ENCODE measurements at places on chromosomes 2 and 18.

- no peak for DNase-seq
Observed at GRCh38 chr2:122100346-122100745, 344.9 kb downstream of the TSN start.

- no peak for DNase-seq
Observed at GRCh38 chr2:2455151-2455550, 124.1 kb upstream of the MYT1L start.

- peak; percentile 15 for DNase-seq
Observed at GRCh38 chr2:225177098-225177497, 134.8 kb upstream of the DOCK10 start.

- DNase-seq = no peak
Observed at GRCh38 chr2:73074110-73075069, 2.9 kb upstream of the SFXN5 start.

GRCh38 chr2:189370719-189371118 is 70.6 kb upstream of the WDR75 start:
- no peak for DNase-seq

DNA sequence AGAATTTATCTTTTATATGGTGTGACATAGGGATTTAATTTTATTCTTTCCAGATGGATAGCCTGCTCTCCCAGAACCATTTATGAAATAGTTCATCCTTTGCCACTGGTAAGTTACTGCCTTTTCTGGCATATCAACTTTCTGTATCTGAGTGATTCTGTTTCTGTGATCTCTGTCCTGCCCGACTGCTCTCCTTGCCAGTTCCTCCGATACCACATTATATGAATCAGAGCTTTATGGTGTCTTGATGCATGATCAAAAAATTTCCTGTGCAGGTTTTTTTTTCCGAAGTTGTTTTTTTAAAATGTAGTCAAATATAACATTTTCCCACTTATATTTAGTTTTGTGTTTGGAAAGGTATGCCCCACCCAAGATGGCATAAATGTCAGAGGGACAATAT is 242.5 kb downstream of the CYP26B1 start:
- DNase-seq = no peak

GRCh38 chr2:230824406-230824978 is 40.2 kb upstream of the ITM2C start:
- DNase-seq = peak; percentile 91

- no peak for DNase-seq
Observed at GRCh38 chr2:108382196-108382595, 4.4 kb downstream of the SULT1C4 start.

DNA sequence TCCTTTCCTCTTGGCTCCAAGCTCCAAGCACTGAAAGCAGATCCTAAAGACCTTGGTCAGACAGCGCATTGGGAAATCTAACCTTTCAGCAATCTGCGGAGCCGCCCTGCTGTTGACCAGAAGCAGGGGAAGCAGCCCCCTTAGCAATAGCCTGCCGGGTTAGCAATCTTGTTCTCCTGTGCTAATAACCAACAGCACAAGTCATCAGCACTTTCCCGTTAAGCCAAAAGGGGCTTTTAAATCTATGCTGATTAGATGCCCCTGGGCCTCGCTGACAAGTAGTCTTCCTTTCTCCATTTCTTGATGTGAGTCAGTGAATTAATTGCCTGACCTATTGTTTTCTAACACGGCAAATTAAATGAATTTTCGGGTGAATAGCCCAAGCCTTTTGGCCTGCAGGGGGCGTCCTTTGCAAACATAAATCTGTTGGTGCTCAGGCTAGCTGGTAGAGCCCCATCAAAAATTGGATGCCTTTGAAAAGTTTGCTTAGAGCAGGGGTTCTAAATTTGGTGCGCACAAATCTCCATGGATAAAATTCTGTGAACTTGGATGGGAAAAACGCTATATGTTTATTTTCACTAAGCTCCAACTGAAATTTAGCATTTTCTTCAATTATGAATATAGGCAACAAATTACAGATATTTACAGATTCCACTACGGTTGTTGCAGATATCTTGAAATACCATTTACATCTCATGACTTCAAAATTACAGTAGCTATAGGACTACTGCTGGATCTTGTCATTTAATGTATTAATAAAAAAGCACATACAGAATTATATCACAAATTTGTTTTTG is 24.6 kb downstream of the MAIP1 start:
- DNase-seq = peak; percentile 83

DNA sequence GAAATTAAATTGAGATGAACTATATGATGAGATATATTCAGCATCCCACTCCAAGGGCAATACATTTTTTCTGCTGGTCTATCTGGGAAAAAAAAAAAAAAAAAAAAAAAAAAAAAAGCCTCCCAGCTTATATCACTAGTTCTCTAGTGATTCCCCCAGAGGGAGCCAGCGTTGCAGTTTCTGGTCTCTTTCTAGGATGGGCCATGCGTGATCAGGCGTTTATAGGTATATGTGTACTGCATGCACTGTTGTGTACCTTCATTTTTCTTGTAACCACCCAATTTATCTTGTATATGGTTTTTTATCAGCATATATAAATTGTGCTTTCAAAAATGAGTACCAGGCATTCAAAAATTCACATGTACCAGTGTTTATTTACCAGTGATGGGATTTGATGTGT is 35.1 kb downstream of the DCDC2C start:
- peak; percentile 85 for DNase-seq

GRCh38 chr18:29823671-29824070 is 1218.9 kb downstream of the DSC3 start:
- no peak for DNase-seq

DNA sequence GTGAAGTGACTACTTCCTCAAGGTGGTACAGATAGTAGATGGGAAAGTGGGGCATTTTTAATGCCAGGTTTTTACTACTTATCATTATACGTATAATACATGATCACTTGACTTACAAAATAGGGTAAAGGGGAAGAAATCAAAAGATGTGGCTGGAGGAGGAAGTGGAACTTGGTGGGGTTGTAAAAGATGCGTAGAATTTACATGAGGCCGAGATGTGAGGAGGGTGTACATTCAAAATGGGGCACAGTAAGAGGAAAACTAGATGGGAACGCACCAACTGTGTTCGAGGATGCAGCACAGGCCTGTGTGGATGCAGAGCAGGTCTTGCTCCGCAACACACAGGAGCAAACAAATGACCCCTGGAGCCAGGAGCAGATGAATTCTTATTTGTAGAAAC is 403.3 kb downstream of the TXNL1 start:
- DNase-seq = no peak

DNA sequence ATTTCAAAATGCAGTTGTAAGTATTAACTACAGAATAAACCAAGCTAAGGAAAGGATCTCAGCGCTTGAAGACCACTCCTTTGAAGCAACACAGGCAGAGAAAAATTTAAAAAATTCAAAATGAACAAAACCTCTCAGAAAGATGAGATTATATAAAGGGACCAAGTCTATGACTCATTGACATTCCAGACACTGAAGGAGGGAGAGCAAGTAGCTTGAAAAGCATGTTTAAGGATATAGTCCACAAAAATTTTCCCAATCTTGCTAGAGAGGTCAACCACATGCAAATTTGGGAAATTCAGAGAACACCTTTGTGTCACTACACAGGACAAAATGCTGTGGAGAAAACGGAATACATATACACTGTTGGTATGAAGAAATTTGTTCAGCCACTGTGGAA is 112.6 kb upstream of the MC4R start:
- DNase-seq = no peak

DNA sequence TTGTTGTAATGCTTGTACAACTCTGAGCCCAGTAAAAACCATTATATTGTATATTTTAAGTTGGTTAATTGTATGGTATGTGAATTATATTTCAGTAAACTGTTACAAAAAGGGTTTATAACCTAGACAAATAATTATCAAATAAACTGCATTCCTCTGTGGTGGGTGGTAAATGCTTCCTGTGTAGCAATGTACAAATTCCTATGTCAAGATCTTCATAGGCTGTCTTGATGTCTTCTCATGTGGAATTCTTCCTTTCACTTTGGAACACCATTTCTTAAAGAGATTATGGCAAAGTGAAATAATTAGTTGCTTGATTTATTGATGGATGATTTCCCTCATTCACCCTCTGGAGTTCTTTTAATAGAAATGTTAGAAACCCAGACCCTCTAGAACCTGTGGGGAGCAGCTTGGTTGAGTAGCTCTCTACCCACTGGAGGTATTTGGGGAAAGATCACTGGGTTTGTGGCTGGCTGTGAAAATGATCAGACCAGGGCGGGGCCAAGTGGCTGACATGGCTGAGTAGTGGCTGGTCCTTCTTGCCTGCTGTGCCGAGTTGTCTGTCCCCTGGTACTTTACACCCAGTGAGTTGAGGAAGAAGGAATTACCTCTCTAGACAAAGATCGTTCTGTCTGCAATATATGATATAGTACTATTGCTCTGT is 22.4 kb upstream of the MGAT5 start:
- peak; percentile 11 for DNase-seq

GRCh38 chr2:134458950-134459349 is 205.1 kb downstream of the MGAT5 start:
- DNase-seq = no peak

DNA sequence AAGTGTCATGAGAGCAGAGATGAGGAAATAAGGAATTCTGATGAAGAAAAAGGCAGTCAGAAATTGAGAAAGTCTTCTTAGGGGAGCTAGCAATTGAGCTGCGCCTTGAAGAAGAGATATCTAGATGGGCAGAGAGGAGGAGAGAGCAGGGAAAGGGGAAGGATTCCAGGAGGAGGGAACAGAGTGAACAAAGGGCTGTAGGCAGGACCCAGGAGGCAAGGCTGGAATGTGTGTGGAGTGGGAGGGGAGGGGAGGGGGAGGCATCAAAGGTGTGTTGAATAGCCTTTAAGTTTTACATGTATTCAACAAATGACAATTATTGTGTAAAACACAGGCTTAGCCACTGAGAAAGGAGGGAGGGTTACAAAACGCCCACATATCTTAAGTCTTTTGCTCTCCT is 164.5 kb downstream of the TDRD15 start:
- DNase-seq = no peak

DNA sequence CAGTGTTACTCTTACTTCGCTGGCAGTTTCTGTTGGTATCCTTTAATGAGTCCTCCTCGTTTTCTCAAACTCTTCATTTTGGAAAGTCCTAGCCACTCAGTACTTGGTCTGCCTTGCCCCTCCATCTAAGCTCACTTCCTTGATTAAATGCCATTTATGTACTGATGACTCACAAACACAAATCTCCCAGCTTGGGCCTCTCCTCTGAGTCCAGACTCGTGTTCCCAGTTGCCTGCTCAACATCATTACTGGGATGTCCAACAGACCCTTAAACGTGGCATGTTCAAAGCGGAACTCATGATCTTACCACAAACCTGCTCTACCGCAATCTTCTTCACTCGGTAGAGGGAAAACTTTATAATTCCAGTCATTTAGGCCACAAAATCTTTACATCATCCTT is 13.8 kb upstream of the CCDC68 start:
- no peak for DNase-seq

GRCh38 chr2:230068016-230068650 is 591 bp downstream of the SLC16A14 start:
- peak; percentile 59 for DNase-seq

DNA sequence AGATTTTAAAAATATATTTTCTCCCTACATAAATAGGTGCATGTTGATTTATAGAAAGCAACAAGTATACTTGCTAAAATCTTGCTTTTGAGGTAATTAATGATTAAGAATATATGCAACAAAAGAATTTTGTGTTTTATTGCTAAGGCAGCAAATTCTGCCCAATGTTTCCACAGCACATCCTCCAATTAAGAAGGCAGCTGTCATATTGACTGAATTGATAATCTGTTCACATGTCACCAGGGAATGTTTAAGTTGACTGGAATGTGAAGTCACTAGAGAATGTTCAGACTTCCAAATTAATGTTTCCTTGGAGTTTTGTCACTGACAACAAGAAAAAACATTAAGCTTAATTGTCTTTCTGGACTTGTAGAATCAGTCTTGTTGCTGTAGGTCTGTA is 1602.7 kb upstream of the SLC39A10 start:
- no peak for DNase-seq

- no peak for DNase-seq
Observed at GRCh38 chr18:62585274-62586150, 62.7 kb downstream of the ZCCHC2 start.

- DNase-seq = no peak
Observed at GRCh38 chr2:14756981-14757657, 124.6 kb downstream of the LRATD1 start.

GRCh38 chr2:231425291-231425810 is 29.8 kb downstream of the B3GNT7 start:
- DNase-seq = no peak

DNA sequence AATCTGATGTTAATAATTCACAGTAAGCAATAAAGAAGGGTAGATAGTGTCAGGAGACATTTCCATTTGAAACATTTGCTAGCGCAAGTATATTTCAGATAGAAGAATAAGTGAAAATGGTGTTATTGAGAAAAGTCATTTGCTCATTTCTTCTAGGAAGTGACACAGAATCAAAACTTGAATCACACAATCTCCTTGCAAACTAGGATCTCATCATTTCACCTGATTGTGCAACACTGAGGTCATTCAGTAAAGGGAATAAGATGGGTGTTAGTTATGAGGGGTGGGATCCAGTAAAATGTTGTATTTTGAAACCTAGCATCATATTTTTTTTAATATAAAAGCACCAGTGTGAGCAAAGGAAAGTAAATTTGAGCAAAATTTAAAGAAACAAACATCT is 208.0 kb upstream of the KCNJ3 start:
- DNase-seq = no peak

GRCh38 chr2:232319803-232320442 is 58.6 kb upstream of the ALPP start:
- no peak for DNase-seq

GRCh38 chr18:41922176-41922575 is 32.9 kb upstream of the PIK3C3 start:
- DNase-seq = no peak

DNA sequence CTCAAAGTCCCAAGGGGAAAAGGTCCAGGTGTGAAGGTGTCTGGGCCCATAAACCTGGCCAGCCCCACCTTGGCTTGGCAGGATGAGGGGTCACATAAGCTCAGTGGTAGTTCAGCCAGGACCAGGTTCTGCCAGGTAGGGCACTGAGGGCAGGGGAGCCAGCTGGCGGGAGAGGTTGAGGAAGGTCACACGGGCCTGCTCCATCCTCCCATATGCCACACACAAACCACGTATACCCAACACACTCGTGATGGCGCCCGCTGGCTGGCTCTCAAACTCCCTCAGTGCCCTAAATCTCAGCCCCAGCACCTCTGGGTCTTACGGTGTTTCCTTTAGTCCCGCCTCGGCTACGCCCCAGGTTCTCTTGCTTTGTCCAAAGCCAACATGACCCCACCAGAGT is 160.5 kb downstream of the ZFP36L2 start:
- no peak for DNase-seq

GRCh38 chr2:106866641-106867040 is 19.3 kb downstream of the ST6GAL2 start:
- DNase-seq = no peak

- DNase-seq = no peak
Observed at GRCh38 chr2:101307503-101307902, 998 bp downstream of the RNF149 start.

Measured in A673 (cell line).